ENCODE measurements at places on chromosomes 7 and 10.

DNA sequence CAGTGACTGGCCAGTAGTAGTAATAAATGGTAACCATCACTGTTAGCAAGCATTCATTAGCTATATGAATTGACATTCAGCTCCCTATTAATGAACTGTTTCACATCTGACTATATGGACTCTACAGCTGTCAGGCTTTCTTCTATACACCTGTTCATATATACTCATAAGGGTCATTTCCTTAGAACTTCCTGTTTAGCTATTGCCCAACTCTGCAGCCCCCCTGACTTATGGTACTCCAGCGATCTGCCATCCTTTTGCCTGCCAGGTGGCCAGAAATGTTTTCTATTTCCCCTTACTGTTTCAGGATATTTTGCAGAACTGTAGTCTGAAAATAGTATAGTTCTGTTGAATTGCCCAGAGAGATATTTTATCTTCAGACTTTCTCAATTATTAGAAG lies 56.6 kb downstream of the TASOR2 start:
- no peak for DNase-seq

DNA sequence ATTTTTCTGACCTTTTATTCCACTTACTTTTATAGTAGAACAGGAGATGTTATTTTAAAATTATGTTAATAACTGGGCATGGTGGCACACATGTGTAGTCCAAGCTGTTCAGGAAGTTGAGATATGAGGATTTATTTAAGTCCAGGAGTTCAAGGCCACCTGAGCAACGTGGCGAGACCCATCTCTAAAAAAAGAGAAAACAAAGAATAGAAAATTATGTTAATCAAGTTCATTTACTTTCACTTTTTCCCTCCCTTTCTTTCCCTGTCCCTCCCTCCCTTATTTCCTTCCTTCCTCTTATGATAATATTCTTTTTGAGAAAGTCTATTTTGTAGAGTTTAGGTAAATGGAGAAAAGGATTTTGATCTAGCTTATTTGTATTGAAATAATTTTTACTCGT lies 48.9 kb upstream of the HELLS start:
- no peak for DNase-seq

DNA sequence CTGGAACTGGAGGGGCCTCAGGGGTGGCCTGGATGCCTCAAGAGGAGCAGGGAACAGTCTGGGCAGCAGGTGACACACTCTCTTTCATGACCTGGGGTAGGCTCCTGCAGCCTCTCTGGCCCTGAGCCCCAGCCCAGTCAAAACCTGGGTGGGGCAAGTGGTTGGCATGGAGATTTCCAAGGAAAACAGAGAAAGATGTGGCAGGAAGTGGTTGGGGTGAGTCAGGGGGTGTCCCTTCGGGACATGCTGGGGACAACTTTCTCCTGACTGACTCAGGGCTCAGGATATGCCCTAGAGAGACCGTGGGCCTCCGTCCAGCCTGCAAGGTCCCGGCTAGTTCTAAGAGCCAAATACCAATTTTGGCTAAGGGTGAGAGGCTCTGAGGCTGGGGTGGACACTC lies 2.9 kb downstream of the AQP1 start:
- no peak for DNase-seq

GRCh38 chr10:97111615-97112014 lies 74.1 kb downstream of the SLIT1 start:
- no peak for DNase-seq

GRCh38 chr10:92122941-92123450 lies 167.9 kb downstream of the CPEB3 start:
- DNase-seq = no peak

- DNase-seq = no peak
Observed at GRCh38 chr7:69365651-69366192, 232.6 kb upstream of the AUTS2 start.

GRCh38 chr7:15801551-15801950 lies 115.1 kb upstream of the MEOX2 start:
- DNase-seq = no peak

Data from activated naive CD8-positive, alpha-beta T cell treated with anti-CD3 and anti-CD28 coated beads for 36 hours (primary cell).